ENCODE measurements at places on chromosomes 2 and 18.

DNA sequence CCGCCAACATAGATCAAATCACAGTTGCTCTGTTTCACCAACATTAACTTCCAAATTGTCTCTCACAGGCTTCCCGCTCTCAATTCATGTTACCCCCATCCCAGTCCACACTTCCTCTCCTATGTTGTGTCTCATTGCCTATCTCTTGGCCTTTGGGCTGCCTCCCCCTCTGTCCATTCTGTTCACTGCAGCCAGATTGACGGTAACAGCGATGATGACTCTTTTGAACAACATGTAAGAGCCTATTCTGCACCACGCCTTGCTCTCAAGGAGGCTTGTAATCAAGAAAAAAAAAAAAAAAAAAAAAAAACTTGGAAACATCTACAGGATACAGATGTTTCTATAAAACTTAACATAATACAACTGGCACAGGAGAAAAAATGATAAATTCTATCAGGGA is 77.3 kb upstream of the RMDN2 start:
- DNase-seq: no peak

DNA sequence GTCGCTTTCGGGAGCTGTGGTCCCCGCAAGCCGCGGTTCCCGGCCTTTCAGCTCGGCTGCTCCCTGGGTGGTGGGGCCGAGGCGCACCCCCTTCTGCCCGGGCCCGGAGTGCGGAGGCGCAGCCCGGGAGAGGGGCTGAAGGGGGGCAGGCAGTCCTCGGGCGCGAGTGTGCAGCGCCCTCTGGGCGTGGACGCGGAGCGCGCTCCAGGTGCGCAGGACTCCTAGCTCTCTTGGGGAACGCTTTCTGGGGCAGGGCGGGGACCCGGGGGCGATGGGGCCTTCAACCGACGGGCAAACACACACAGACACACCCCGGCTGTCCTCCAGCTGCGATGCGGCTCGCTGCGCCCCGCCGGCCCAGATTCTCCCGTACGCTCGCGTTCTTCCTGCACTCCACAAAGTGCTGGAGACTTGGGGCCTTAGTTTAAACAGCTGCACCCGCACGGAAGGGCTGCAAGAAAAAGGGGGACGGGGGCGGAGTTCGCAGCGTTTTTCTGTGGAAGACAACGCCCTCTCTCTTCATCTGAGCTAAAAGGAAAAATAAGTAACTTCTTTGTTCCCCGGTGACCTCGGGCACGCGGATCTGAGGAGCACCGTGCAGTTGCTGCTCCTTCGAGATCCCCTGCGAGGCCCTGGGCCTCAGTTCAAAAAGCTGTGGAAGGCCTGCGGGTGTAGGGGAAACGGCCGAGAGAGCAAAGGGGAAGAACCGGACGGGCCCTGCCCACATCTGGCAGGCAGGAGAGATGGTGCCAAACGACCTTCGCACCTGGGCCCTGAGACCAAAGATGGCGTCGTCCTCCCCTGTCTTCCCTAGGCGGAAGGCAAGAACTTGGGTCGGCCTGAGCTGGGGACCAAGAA is 593 bp upstream of the SDC1 start:
- peak; percentile 54 for DNase-seq

DNA sequence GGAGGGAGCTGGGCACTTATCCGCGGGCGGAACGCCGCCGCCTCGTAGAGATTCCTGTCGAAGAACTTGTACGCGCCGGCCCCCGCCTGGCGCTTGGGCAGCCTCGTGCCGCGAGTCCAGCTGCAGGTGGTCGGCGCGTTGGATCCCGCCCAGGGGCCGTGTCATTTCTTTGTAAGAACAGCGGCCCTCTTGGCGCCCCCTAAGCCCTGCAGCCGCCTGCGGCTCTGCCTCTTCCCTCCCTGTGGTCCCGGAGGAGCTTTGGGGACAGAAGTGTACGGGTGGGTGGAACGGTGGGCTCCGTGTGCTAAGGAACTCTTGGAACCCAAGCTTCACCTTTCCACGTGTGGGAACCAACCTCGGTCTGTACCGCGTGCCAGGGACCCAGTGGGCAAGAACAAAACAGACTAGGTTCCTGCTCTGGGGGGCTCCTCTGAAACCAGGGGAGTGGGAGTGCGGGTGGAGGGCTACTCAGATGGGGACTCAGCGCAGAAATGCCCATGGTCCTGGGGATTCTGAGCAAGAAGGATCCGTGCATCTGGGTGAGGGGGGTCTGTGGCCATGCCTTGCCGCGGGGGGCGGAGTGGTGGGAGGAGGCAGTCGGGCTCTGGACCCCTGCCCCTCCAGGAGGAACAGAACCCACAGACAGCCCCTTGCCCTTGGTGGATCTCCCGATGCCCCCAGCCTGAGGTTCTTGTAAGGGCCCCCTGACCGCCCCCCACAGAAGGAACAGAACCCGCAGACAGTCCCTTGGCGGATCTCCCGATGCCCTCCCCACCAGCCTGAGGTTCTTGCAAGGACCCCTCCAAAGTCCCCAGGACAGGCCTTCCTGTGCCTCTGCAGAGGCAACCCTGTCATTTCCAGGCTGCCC is 1.5 kb downstream of the GPC1 start:
- DNase-seq: no peak

GRCh38 chr18:50401888-50402287 is 27.0 kb downstream of the SKA1 start:
- DNase-seq: peak; percentile 91

GRCh38 chr2:134131681-134132489 is 122.0 kb upstream of the MGAT5 start:
- peak; percentile 46 for DNase-seq

GRCh38 chr2:200615247-200615646 is 29.4 kb downstream of the AOX1 start:
- no peak for DNase-seq

DNA sequence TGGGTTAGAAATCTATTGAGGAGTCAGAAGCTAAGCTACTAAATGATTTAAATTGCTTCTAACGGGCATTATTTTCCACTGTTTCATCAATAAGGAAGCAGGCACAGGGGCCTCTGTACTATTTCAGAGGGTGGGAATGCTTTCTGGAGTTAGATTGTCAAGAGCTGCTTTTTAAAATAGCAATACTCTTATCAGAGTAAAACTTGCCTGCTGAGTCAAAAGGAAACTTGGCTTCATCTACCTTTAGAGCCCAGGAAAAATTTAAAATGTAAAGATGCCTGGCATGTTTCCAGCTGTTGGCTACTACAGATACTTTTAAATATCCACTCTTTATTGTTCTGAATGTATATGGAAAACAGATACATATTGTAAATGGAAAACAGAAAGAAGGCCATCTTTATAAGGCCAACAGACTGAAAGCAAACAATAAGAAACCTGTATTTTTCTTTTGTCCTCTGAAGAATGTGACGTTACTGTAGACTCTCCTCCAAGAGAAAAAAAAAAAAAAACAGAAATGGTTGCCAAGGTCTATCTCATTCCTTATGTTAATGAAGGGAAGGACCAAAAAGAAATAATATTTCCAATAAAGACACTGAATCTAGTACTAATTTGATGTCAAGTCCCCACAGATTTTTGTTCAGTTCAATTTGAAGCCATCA is 79.1 kb downstream of the FIGN start:
- no peak for DNase-seq

- peak; percentile 62 for DNase-seq
Observed at GRCh38 chr2:54081574-54081973, 33.8 kb upstream of the ACYP2 start.

- DNase-seq: no peak
Observed at GRCh38 chr2:48617618-48618017, at the start of gene GTF2A1L. GTF2A1L (plus strand) TSS chr2:48617856; CDS start chr2:48617875, 19 bp downstream.

DNA sequence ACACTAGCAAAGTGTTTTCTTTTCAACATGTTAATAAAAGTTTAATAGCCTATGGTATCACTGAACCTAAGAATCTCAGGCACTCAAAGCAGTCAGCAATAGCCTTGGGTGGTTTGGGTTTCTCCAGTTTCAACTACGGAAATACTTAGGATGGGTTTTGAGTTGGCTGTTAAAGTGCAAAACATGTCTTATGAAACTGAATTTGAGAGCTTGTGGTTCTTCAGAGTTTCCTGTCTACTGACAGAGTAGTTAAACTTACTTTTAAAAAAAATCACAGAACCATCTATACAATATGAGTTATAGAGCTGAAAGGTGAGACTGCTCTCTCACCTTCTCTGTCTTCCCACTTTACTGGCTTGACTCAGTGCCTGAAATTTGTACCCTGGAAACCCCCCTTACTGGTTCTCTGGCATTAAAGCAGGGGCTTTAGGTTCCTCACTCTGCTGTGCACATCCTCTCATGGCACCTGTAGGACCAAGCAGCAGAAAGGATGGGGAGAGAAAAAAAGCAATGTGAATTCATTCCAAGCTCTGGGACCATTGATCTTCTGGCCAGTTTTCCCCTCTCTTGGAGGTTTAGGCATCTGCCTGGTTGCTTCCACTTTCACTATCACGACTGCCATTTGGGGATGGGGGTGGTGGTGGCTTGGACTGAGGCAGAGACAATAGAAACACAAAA is 18.1 kb downstream of the CCDC141 start:
- DNase-seq: peak; percentile 11

DNA sequence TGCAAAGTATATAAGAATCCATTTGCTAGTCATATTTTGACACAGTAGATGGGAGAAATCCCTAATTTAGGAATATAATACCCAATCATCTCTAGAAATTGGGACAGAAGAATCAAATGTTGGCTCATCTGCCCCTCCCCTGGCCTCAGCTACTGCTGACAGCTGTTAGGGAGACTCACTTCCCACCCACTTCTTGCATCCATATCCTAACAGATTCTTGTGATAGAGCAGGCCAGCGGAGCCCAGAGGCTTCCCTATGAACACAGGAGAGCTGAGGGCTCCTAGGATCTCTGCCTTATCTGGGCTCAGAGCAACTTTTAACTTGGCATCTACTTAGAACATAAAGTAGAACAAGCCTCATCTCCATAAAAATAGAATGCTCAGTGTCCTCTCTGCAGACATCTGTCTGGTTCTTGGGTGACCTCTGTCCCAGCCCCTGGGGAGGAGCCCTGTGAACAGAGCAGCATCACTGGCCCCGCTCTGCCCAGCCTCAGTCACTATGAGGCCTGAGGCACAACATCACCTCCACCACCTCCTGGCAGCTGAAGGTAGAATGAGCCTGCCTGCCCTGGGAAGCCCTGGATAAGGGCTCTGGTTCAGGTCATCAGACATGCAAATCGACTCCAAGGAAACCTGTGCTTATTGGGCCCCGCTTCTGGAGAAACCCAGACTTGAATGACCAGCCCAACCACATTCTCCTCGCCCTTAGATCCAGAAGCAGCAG is 229.7 kb downstream of the ANKRD36B start:
- DNase-seq: no peak

DNA sequence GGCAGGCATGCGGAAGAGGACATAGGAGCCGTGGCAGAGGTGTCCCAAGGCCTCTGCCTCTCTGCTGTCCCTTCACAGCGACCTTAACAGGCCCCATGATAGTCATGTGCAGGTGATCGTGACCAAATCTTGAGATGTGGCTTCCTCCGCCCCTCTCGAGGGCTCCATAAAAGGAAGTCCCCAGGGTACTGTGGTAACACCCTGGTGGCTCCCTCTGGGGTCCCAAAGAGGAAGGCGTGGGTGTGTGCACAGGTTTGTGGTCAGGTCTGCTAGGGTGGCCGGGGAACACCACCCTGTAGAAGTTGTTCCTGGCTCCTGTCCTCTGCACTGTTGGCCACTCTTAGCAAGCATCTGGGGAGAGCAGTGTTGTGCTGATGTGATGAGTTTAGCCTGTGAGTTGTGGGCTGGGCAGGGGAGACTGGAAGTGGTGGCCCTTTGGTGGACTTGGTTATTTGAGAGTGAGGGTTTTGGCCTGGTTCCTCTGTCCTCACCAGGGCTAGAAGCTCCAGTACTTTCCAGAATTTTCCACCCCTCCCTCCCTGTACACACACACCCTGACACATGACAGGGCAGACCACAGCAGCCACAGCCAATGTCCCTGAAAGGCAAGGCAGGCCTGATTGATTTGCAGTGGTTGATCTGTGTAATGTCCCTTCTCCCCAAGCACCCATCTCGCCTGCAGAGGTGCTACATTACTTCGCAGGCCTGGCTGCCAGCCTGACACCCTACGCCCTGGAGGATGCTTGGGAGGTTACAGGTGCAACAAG is 68.9 kb upstream of the BOD1L2 start:
- peak; percentile 47 for DNase-seq

All from hematopoietic multipotent progenitor cell treated with erythropoietin and hydrocortisone succinate and interleukin-3 and kit ligand, for 6 days (in vitro differentiated cells).